ENCODE measurements at places on chromosomes 6 and 20.

- no peak for DNase-seq
Observed at GRCh38 chr6:13075141-13075845, 253.0 kb downstream of the TBC1D7 start.

- peak; percentile 58 for DNase-seq
Observed at GRCh38 chr6:142784344-142784743, 160.6 kb downstream of the HIVEP2 start.

DNA sequence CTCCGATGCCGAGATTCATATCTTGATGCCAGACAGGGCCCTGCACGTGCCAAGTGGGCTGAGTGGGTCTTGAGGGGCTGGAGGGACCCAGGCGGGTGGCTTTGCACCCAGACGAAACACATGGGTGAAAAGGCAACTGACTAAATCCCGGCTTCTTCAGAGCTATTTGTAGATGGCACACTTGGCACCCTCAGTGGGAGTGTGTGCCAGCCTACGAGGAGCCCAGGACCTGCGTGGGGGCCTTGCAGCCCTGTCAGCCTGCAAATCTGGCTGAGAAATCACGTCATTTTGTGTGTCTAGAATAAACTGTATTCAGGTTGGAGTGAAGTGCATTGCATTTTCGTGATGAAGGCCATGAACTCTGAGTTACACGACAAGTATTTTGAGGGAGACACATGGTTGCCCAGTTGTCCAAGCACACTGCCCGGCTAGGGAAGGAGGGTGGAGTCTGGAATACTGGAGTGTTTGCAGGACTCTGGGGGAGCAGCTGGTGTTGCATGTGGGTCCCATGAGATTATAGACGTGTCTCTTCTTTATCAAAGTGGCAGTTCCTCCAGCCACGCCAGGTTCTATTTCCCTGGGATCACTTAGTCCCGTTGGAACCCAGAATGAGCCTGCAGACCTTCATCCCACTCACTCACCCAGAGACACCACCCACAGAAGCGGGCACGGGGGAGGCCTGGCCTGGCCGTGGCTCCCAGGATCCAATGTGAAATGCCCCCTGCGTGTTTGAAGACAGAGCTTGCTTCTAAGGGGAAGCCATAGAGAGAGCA lies 60.2 kb downstream of the DLL1 start:
- no peak for DNase-seq

DNA sequence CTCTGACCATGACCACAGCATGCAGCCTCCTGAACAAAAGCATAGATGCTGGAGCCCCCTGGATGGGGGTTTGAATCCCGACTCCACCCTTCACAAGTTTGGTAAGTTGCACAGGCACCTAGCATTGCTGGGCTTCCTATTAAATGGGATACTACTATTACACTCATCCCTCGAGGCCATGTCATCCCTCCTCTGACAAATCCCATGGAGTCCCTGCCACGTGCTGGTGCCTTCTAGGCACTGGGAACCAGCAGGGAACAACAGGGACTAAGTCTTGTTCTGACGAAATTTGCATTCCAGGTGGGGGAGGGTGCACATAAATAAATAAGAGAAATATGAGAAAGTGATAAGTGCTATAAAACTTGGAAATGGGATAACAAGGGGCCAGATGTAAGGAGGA lies 15.3 kb upstream of the SIRPA start:
- DNase-seq: no peak

GRCh38 chr20:8527998-8528723 lies 396.1 kb downstream of the PLCB1 start:
- peak; percentile 92 for DNase-seq

DNA sequence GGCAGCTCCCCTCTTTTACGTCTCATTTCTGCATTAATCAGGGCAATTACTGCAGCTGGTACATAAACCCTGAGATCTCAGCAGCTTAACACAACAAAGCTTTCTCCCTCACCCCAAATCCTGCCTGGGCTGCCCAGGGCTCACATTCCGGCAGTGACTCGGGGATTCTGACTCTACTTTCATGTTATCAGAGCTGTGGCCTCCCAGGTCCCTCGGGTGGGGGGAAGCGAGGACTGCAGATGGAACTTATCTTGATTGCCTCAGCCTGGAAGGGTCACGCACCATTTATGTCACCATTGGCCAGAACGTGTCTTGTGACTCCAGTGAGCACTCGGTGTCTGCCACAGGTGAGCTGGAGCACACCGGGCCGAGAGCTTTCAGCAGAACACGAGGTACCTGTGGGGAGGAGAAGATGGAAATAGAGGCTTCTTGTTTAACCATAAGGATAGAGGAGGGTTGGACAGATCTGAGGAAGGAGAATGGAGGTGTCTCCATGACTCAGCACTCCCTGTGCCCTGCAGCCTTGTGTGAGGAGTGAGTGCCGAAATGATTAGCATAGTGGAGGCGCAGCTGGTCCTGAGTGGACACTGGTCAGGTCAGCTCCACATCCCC lies 88.5 kb upstream of the EXOC2 start:
- DNase-seq: peak; percentile 11

DNA sequence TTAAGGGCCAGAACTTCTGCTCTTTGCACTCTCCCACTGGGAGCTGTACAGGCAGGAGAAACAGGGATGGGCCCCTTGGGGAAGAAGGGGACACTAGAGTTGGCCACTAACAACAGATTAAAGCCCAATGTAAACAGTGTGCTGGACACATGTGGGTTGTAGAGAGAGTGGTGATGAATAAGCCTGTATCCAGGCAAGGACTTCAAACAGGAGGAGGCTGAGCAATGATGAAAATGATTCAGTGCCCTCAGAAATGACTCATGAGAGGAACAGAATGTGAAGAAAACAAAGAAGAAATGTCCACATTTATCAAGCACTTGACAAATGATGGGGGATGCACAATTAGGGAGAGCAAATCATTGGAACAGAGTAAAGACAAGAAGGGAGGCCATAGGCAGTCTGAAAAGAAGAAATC lies 242.3 kb downstream of the TBX18 start:
- no peak for DNase-seq

DNA sequence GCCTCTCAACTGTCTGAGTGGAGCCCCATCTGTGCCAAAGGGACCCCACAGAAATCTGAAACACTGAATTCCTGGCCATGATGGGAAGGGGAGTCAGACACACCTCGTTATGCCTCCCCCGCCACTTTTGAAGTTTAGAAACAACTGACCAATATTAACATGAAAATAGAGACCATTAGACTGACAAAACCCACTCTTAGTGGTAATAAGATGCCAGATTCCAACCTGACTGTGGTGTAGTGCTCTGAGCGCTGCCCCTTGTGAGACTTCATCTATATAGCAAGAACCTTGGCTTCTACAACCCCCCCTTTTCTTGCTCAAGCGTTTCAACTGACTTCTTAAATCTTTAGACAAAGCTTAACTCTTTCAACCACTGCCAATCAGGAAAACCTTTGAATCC lies 46.1 kb upstream of the UNC93A start:
- DNase-seq: no peak

GRCh38 chr6:6436946-6437345 lies 116.5 kb upstream of the F13A1 start:
- DNase-seq: no peak

DNA sequence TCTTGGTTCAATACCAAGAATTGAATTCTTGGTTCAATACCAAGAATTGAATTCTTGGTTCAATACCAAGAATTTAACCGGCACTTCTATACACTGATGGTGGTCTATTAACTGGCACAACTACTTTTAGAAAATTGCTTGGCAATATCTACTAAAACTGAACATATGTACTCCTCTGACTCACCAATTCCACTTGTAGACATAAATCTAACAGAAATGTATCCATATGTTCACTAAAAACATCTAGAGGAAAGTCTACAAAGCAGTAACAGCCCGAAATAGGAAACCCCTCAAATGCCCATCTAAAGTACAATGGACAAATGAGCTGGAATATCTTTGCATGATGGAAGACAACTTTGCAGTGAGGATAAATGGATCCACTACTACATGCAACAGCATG lies 71.9 kb downstream of the KIF16B start:
- no peak for DNase-seq

GRCh38 chr6:121767211-121767610 lies 331.8 kb downstream of the GJA1 start:
- no peak for DNase-seq

GRCh38 chr6:10320291-10320690 lies 94.6 kb downstream of the TFAP2A start:
- no peak for DNase-seq

GRCh38 chr6:36613200-36613995 lies 19.2 kb downstream of the SRSF3 start:
- no peak for DNase-seq

DNA sequence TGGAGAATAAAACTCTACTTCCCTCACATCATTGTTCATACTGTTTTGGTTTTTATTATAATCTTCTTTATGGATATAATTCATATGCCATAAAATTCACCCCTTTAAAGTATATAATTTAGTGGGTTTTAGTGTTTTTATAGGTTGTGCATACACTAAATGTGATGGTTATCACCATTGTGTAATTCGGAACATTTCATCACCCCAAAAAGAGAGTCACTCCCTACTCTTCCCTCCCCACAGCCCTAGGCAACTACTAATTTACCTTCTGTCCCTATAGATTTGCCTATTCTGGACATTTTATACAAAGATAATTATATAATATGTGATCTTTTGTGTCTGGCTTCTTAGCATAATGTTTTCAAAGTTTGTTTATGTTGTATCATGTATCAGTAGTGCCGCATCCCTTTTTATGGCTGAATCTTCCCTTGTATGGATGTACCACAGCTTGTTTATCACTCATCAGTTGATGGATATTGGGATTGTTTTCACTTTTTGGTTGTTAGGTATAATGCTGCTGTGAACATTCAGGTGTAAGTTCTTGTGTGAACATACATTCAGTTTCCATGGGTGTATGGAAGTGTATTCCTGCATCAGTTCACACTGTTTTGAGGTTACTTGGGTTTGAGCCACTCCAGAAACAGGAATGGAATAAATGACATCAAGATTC lies 4.2 kb downstream of the TM9SF4 start:
- DNase-seq: peak; percentile 21

GRCh38 chr6:166430269-166430668 lies 47.5 kb upstream of the MPC1 start:
- no peak for DNase-seq

DNA sequence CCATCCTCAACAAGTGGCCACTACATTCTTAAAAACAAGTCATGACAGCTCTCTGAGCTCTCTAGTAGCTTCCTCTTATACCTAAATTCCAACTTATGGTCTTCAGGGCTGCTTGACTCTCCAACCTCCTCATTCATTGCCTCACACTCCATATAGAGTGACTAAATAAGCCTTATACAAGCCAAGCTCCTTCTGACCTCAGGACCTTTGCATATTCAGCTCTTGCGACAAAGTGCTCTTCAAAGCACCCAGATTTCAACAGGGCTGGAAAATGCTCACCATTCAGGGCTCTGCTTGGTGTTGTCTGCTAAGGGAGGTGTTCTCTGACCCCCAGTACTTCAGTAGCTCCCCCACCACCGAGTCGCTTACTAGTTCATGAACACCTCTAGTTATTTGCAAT lies 3.7 kb downstream of the TREML2 start:
- DNase-seq: no peak

GRCh38 chr20:21517566-21518277 lies 3.9 kb upstream of the NKX2-2 start:
- DNase-seq: no peak

DNA sequence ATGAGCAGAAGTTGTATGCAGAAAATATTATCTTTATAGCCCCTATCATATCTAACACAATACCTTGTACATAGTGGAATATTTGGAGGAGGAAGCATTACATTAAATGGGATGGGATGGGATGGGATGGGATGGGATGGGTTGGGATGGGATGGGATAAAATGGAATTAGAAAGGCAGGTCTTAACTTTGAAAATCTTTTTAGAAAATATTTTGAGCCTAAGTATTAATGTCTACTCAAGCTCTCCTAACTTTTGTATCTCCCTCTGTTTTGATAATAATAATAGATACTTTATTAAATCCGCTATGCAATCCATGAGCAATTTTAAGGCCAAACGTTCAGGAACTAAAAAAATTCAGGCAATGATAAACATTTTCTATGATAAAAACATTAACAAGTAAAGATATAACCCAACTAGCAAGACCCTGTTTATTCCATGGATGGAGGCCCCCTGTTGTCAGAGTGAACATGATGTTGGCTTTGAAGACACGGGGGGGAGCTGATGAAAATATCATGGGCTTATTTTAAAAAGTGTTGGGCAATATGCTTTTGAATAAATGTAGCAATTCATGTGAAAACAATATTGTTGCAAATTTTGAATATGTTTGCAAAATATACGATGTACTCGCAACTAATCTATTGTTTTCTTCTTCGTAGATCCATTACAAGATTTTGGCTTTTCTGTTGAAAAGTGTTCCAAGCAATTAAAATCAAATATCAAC lies 35.9 kb downstream of the LY86 start:
- DNase-seq: no peak

DNA sequence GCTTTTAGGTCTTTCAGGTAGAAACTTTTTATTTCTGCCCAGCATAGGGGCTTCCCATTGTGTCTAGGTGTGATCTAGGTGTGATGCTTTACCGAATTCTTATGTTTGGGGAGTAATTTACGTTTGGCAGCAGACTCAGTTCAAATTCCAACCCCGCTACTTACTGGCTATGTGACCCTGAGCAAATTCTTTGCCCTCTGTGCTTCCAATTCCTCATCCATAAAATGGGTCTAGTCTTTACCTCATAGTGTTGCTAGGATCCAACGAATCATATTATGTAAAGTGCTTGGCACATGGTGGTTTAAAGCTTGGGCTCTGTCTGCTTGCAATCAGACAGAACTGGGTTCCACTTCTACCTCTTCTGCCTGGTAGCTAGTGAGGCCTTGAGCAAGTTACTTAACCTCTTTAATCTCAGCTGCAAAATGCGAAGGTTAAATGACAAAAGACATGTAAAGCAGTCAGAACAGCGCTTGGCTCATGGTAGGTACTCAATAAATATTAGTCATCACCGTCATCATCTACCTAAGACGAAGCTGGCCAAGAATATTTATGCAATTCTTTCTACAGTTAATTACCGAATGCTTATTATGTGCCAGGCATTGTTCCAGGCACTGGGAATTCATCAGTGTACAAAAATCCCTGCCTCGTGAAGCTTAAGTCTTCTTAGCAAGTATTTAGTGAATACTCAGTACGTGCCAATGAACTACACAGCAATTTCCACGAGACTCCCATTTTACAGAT lies 1.0 kb downstream of the NSFL1C start:
- no peak for DNase-seq

DNA sequence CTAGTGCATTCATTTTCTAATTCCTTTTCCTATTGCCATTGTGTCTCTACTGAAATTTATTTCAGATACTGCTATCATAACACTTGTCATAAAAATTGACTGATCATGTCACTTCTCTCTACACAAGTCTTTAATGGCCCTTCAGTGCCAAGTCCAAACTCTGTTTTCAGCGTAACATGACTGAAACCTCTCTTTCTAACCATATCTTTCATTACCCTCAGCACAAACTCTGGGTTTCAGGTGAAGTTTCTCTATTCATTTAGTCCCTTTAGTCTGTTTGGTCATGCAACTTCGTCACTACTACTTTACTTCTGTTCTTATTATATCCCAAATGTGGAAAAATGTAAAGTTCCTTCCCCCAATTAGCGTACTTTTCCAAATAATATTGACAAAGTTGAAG lies 234.9 kb downstream of the OGFRL1 start:
- DNase-seq: no peak

GRCh38 chr6:54112151-54112650 lies 958 bp downstream of the MLIP start:
- no peak for DNase-seq

GRCh38 chr6:54535568-54535967 lies 227.3 kb downstream of the TINAG start:
- DNase-seq: no peak

All from hematopoietic multipotent progenitor cell treated with erythropoietin and hydrocortisone succinate and interleukin-3 and kit ligand, for 4 days (in vitro differentiated cells).